ENCODE measurements at places on chromosomes 3 and 15.
A peak's percentile ranks its signal among the peaks of the same experiment; 100 is the strongest.

DNA sequence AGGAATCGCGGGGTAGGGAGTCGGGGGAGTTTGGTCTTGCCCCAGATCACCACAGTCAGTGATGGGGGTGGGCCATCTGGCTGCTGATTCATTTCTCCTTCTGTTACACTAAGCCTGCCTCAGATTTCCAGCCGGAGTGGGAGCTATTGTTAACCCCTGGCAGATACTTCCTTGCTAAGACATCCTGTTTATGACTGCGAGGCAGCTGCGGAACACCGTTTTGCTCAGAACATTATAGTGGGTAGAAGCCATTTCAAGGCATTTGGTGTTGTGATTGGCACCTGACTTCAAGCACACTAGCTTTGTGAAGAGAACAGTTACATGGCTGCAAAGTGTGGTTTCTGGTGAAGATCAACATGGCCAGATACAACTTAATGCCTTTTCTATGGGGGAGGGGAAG, 73.8 kb downstream of the FLNB start:
- DNase-seq, result no peak

- DNase-seq, result no peak
Measured at GRCh38 chr15:27617013-27617412, 482.1 kb downstream of the OCA2 start.

DNA sequence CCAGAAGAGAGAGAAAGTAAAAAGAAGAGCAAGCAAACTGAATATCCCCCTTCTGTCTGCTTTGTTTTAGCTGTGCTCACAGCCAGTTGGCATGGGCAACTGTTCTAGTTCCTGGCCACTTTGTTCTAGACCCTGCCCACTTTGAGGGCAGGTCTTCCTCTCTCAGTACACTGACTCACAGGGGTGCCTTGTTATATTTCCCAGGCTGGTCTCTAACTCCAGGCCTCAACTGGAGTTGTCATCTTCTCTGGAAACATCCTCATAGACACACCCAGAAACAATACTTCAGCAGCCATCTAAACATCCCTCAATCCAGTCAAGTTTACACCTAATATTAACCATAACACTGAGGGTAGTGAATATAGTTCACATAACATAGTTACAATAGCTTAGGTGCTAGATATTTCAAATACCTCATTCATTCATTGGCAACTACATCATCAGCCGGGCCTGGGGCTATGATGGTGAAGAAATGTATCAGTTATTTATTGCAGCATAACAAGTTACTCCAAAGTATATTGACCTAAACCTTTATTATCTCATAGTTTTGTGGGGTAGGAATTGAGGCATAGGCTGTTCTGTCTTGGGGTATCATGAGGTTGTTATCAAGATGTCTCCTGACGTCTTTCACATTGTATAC, 106.0 kb downstream of the UBE2E2 start:
- no peak for DNase-seq

DNA sequence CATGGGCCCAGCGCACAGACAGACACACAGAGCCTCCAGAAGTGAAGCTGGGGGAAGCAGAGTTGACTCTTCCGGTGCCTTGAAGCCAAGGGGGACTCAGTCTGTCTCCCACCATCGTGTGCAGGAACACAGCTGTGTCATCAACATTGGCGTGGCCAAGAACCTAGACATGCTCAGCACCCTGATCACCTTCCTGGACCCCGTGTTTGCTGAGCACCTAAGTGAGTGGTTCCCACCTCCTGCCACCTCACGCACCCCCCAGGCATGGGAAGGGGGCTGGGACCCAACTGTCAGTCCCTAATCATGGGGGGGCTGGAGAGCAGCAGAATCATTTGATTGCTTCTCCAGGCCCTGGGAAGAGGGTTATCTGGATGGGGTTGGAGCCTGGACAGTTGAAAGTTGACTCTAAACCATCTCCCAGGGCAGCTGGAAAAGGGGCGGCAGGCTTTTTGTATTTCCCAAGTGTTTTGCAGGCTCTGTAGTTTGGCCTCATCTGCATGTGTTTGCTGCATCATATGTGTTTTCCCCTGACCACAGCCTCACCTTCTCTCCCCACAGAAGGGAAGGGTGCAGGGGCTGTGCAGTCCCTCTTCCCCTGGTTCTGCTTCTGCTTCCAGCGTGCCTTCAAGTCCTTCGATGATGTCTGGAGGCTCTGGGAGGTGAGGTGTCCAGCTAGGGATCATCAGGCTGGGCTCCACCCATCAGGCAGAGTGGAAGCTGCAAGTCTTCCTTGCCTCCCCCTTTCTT, 12.8 kb downstream of the TBC1D21 start:
- no peak for DNase-seq

DNA sequence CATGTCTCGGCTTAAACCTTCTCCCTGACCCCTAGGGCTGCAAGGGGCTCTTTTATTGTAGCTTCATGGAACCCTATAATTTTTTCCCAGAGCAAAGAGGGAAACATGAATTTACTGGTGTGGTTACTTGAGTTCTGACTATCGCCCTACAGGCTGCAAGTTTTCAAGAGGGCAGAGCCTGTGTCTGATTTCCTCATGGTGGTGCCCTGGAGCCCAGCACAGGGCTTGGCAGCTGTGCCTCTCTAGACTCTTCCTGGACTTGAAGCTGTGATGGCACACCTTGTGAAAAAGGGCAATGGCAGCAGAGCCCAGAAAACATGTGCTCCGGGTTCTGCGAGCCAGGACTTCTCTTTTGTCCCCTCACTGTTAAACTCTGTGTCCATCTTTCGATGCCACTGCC, 34.2 kb upstream of the TF start:
- no peak for DNase-seq

GRCh38 chr3:85475346-85475745, 516.6 kb downstream of the CADM2 start:
- no peak for DNase-seq

GRCh38 chr15:92411256-92411655, 17.6 kb downstream of the ST8SIA2 start:
- DNase-seq, result no peak

- peak; percentile 80 for DNase-seq
Measured at GRCh38 chr3:45659661-45660566, 29.3 kb upstream of the SACM1L start.

DNA sequence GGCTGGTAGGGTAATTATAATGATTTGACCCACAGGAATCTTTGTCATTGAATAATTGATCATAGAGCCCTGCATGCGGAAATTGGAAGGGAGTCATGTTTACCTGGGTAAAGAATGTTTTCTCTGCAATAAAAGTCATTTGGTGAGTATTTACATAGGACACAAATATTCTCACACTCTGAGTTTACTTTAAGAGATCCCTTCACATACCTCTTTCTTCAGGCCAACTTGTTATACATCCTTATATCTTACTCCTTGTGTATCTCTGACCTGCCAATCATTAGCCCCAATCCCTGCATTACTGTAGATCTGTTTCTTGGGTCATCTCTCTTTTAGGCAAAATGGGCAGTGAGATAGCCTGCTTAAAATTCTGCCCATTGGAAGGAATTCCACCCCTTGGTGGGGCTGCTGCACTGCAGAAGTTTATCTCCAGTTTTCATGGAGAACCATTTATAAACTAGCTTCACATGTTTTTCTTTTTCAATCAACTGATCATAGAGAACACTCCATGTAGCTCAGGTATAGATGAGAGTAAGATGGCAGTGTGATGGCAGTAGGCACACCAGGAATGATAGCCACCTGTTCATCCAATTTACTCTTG, 46.2 kb downstream of the ILDR1 start:
- no peak for DNase-seq

- peak; percentile 71 for DNase-seq
Measured at GRCh38 chr3:157868196-157868595, 238.0 kb downstream of the SHOX2 start.

DNA sequence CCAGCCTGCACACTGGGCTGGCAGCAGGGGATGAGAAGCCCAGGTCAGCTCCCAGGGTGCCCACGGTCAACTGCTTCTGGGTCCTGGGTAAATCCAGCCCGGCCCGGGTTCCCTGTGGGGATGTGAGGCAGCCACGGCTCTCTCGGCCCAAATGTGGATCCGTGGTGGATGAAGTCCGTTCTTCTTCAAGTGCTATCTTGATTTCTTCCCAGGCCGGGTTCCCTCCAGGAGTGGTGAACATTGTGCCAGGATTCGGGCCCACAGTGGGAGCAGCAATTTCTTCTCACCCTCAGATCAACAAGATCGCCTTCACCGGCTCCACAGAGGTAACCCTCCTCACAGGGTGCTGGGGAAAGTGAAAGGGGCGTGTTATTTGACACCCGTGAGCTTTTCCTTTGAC, 16.1 kb downstream of the ALDH1A3 start:
- no peak for DNase-seq

- peak; percentile 12 for DNase-seq
Measured at GRCh38 chr3:49470714-49471420, 800 bp downstream of the DAG1 start.

DNA sequence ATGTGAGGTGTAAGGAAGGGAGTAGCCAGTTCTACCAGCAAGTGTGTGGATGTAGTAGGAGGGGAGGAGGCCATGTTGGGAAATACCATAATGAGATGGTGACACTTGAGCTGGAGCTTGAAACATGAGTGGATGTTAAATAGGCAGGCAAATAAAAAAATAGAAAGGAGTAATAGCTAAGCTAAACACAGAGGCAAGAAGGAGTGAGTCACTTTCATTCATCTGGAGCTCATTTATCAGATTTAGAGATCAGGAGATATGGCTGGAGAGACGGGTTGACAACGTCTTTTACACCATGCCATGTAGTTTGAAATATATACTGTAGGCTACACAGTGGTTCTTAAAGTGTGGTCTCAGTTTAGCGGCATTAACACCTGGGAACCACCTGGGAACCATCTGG, 390.5 kb downstream of the DIPK2A start:
- DNase-seq, result peak; percentile 9

- no peak for DNase-seq
Measured at GRCh38 chr15:52080706-52081392, 31.7 kb downstream of the BCL2L10 start.

DNA sequence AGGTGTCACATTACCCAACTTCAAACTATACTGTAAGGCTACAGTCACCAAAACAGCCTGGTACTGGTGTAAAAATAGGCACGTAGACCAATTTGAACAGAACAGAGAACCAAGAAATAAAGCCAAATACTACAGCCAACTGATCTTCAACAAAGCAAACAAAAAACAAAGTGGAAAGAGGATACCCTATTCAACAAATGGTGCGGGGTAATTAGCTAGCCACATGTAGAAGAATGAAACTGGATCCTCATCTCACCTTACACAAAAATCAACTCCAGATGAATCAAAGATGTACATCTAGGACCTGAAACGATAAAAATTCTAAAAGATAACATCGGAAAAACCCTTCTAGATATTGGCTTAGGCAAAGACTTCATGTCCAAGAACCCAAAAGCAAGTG, 13.1 kb downstream of the PEAK1 start:
- no peak for DNase-seq

DNA sequence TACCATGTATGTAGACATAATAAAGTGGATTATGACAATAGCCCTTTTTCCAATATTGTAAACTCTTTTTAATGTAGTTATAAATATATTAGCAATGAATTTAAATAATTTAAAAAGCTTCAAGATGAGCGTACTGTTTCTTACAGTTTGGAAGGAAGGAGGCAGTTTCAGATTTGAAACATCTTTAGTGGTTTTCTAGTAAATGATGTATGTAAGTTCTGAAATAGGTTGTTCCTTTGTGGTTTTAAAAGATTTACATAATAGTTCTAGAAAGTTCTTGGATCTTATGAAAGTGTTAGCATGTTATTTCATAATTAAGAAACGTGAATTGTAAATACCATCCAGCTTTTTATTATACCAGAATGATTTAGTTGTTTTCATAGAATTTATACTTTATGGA, 16.0 kb downstream of the DNAJC19 start:
- no peak for DNase-seq

- DNase-seq, result no peak
Measured at GRCh38 chr3:149532489-149533180, 58.1 kb downstream of the TM4SF4 start.
